ENCODE measurements at places on chromosomes 6 and 20.

GRCh38 chr6:143127941-143128680 is 67.4 kb downstream of the AIG1 start:
- no peak for DNase-seq

DNA sequence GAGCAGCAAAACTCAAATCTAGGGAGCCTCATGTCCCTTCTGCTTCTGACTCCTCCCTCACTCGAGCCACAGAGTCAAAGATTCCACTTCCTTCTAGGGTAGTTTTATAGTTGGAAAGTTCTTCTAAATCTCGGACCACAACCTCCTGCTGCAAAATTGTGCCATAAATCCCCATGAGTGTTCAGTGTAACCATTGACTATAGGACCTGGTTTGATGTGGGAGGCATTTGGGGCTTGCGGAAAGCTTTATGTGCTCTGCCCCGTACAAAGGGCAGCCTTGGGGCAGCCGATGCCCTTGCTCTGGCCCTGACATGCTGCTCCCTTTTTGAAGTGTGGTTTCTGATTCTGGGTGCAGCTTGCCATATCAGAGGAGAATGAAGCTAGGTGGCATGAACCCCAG is 43.6 kb upstream of the IER3 start:
- DNase-seq = no peak

DNA sequence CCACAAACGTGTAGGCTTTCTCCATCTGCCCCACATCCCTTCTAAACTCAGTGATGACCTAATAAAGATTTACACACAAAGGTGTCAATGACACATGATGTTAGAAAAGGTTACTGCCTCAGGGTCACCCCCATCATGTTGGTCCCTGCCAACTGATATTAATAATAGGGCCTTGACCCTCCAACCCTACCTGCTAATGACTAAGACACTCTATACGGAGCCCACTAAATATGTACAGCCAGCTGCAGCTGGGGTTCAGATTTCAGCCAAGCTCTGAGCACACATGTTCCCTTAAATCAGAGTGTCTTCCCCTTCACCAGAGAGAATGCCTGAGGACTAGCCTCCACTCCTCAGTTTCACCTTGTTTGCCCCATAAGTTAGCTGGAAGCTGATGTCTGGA is 67.4 kb upstream of the SNRPB2 start:
- no peak for DNase-seq

GRCh38 chr6:146316175-146316495 is 227.5 kb upstream of the RAB32 start:
- no peak for DNase-seq

GRCh38 chr6:167700199-167700598 is 126.5 kb upstream of the AFDN start:
- DNase-seq = no peak

DNA sequence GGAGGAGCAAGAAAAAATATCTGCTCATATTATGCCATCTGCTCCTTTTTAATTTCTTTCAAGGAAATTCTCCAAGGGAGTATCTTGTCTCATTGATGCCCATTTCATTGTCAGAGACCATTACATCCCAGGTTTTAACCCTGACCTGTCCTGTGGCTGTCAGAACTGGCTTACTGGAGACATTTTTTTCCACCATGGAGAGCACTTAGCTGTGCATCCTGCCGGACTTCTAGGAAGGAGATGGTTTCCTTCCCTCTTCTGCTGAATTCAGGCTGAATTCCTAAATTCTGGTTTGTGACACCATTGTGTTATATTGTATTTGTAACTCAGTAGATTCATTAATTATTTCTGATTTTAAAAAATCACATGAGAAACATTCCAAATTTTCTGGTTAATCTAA is 70.3 kb downstream of the NKAIN2 start:
- DNase-seq = no peak

GRCh38 chr6:16684896-16685554 is 76.2 kb downstream of the ATXN1 start:
- no peak for DNase-seq

DNA sequence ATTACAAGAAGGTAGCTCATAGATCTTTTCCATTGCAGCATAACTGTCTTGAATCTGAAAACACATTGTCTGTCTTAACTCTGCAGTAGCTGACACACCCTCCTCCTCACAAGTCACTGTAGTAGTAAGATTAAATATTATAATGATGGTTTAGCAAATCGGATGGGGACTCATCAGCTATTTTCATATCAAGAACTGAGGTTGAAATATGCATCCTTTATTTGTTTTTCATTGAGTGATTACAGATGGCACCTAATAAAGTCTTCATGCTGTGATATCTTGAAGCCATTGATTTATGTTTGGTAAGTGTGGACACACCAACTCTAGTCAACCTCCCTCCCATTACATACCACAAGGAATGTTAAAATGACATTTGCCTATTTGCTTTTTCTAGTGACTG is 267.4 kb upstream of the TAB2 start:
- DNase-seq = no peak
